ENCODE measurements at places on chromosomes 3 and 15.

DNA sequence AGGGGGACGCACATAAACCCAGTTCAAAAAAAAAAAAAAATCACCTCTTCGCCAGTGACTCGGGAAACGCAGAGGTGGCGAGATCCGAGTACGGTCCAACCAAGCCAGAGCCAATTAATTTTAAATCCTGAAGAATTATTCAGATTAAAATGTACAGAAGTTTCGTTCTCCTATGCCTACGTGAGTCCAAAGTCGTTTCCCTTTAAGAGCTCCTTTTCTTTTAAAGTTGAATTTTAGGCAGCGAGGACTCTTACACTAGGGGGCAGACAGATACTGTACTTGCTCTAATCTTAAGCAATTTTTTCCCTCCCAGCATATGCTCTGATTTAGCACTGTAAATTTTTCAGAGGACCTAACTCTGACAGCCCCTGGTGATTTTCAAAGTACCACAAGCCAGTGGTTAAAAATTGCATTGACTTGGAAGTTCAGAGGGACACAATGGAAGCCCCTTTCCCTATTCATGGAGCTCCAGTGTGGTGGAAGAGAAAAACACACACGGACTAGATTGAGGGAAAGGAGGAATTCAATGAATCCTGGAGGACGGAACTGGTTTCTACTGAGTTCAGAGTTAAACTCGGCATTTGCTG is 3.3 kb upstream of the NR2F2 start:
- peak; percentile 71 for DNase-seq

- no peak for DNase-seq
Measured at GRCh38 chr15:100852630-100853029, 27.0 kb upstream of the ALDH1A3 start.

- DNase-seq: peak; percentile 72
Measured at GRCh38 chr3:139310474-139310933, 33.3 kb upstream of the MRPS22 start.

GRCh38 chr3:53845103-53845880 is 927 bp downstream of the CHDH start:
- DNase-seq: no peak

DNA sequence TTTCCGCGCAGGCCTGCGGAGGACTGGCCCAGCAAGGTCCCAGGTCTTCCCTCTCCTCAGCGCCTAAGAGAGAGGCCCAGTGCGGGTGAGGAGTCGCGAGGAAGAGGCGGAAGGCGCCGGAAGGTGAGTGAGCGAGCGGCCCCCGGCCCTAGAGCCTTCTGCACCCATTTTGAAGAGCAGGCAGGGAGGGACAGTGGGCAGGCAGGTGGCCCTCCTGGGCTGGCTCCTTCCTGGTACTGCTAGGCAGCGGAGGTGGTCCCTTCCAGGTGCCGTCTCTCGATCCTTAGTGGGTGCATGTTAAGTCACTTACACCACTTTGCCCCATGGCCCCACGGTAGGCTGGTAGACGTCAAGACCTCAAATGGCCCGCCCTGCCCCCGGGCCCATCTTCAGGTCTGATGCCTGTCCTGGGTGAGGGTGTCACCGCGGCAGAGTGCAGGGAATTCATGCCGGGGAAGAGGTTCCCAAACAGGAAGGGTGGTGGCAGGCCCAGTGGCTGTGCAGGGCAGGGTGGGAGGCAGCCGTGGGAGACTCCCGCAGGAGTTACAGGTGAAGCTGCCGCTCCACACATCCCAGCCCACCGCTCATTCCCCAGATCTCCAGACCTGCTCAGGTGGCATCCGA is 14.4 kb downstream of the PAK6 start:
- no peak for DNase-seq

- DNase-seq: no peak
Measured at GRCh38 chr3:123658852-123659206, 74.0 kb upstream of the HACD2 start.

DNA sequence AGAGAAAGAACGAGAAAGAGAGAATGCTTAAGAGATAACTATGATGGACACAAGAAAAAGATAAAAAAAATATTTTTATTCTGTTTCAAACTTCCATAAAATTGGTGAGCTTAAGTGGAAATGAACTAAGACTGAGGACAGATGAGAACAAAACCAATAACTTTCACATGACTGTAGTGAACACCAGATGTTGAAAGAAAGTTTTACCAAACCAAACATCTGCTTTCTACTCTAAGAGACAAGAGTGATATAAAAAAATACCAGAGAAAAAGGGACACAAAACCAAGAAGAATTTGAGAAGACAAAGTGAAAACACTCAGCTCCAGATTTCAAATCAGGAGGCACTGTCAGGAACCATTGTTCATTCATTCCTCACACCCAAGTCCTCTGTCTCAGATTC is 147.9 kb downstream of the IMPG2 start:
- DNase-seq: no peak
